ENCODE measurements at places on chromosomes 13 and 19. TPM values are rescaled to one million over a fixed set of nuclear protein-coding genes. Genes with fewer than 3 reads are reported as not detected.

CD37 gene
- 419 TPM for total RNA-seq

ZNF442 gene
- total RNA-seq, result 3.8 TPM

IFNL1 gene
- total RNA-seq, result not detected

CDKN2D gene
- 69.6 TPM for total RNA-seq

URAD gene
- not detected for total RNA-seq

- no peak for DNase-seq
These were observed 1.6 kb downstream of the ZNF730 start for GRCh38 chr19:23118400-23118799.

- DNase-seq, result no peak
These were observed 7.7 kb upstream of the PGLYRP2 start for GRCh38 chr19:15487038-15487437.

DNA sequence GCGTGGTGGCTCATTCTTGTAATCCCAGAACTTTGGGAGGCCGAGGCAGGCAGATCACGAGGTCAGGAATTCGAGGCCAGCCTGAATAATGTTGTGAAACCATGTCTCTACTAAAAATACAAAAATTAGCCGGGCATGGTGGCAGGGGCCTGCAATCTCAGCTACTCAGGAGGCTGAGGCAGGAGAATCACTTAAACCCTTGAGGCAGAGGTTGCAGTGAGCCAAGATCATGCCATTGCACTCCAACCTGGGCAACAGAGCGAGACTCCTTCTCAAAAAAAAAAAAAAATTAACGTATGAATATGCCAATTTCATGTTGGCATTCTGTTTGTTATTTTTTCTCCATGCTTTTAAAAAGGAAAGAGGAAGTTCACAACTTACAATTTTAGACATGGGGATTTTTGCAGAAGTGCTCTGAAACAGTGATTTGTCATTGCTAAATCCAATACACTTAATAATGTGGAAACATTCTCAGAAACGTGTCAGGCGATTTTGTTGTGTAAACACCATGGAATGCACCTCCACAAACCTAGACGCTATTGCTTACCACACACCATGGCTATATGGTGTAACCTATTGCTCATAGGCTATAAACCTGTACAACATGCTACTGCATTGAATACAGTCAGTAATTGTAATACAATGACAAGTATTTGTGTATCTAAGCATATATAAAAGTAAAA, 115.9 kb upstream of the PCDH20 start:
- DNase-seq, result no peak

- DNase-seq, result no peak
These were observed 1.7 kb downstream of the KLK4 start for GRCh38 chr19:50909240-50910070.

Measured in spleen (tissue), 13 donors.